Ammon's horn (tissue), 1 donor: ENCODE measurements at places on chromosomes 1 and 21.

GRCh38 chr21:28602546-28602945 lies 390.1 kb downstream of the LTN1 start:
- DNase-seq = no peak

GRCh38 chr1:199675937-199676336 lies 351.6 kb upstream of the NR5A2 start:
- DNase-seq = no peak

DNA sequence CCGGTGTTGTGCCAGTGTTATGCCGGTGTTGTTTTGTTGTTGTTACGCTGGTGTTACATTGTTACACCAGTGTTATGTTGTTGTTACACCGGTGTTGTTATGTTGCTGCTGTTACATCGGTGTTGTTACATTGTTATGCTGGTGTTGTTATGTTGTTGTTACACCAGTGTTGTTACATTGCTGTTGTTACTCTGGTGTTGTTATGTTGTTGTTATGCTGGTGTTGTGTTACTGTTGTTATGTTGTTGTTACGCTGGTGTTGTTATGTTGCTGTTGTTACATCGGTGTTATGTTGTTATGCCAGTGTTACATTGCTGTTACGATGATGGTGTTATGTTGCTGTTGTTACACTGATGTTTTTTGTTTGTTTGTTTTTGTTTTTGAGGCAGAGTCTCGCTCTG lies 24.1 kb downstream of the H6PD start:
- DNase-seq = no peak

DNA sequence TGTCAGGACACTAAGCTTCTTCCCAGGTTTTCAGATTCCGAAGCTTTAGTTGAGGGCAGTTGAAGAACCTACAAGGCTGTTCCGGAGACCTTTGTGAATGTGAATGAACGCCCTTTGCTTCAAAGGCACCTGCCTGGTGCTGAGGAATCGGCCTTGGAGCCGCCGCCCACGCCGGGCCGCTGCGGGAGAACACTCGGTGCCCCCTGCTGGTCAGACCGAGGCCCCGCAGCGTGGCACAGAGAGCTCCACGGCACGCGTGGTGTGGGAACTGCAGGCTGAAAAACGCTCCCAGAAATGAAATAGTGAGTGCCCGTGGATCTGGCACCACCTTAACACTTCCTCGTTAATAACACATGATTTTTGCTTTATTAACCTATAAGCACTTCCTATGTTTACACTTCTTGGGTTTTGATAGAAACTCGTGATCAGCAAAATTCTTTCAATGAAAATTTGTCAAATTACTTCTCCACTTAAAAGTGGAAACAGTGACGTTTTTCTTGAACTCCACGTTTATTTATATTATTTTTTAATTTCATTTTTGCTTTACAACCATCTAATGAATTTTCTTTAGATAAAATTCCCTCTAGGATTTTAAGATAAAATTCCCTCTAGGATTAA lies 460.6 kb downstream of the DSCAM start:
- DNase-seq = peak; percentile 62

DNA sequence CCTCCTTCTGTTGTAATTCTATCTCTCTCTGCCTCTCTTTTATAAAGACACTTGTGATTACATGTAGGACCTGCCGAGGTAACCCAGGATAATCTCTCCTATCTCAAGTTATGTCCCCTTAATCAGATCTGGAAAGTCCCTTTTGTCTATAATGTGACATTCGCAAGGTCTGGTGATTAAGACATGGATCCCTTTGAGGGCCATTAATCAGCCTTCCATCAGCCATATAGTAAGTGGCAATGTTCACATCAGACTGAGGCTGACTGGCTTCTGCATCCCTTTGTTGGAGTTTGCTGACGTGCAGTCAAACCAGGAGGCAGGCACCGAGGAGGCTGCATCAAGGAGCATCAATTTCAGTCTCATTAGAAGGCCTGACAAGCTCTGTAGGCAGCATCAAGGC lies 209.6 kb downstream of the BACH1 start:
- DNase-seq = no peak

DNA sequence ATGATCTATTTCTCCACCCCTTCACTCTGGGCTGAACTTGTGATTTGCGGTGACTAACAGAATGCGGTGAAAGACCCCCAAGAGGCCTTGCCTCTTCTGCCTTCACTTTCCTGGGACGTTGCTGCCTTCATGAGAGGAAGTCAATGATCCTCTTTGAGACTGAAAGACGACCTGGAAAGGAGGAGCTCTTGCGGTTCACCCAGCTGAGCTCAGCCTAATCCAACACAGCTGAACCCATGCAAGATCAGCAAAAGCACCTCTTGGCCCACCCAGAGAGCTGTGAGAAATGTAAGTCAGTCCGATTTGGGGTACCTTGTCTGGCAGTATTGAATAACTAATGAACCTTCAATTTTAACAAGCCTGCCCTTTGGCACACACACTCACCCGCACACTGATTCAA lies 767.4 kb upstream of the TPTE start:
- no peak for DNase-seq

DNA sequence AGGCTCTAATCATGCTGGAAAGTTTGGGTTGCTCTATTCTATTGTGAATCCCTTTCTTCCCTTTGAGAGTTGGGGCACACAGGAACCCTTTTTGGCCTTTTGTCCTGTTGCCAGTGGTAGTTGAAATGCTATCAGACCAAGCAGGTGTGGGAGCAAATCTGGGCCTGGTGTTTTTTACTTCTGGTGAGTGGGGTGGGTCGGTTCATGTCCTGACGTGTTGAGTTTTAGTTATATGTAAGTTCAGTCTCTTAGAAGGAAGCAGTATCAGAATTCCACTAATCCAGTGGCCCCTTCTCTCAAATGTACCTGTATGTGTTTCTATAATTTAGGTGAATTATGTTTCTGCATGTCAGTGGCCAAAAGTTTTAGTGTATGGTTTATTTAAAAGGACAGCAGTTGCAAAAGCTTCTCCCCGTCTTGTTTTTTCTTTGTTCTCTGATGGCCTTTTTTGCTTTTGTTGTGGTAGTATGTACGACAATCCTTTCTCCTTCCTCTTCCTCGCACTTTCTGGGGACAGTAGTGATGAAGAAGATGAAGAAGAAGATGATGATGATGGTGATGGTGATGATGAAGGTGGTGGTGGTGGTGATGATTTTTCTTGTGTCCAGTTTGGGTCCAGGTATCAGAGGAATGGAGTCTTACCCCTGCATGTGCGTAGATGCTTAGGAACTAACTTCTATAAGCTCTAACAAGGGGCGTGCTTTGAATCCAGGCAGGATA lies 74.2 kb downstream of the UBE4B start:
- no peak for DNase-seq

DNA sequence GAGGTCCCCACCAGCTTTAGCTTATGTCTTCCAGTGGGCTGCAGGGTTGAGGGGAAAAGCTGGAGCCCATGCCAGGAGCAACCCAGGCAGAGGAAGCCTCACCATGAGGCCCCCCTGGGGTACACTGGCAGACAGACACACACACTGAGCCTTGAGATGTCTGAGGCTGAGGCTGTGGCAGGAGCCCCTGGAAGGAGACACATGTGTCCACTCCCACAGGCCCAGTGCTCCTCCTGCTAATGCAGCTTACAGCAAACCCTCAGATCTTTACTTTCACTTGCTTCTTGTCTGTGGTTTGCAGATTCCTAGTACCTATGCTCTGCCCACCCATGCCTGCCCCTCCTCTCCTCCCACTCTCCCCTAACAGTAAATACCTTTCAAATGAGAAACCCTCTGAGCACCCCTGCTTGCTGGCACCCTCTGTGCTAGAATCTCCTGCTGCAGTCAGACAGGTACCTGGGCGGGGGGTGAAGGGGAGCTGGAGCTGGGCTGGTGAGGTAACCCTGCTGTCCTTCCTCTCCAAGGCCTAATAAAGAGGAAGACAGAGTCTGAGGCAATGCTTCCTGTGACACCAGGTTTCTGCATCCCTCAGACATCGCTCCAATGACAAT lies 63.4 kb upstream of the NEK2 start:
- DNase-seq = peak; percentile 29
